ENCODE measurements at places on chromosomes 7 and 10.

- no peak for DNase-seq
Measured at GRCh38 chr10:101087376-101087775, 25.6 kb downstream of the KAZALD1 start.

GRCh38 chr10:97311111-97311626, 7.9 kb upstream of the FRAT1 start:
- DNase-seq: no peak

DNA sequence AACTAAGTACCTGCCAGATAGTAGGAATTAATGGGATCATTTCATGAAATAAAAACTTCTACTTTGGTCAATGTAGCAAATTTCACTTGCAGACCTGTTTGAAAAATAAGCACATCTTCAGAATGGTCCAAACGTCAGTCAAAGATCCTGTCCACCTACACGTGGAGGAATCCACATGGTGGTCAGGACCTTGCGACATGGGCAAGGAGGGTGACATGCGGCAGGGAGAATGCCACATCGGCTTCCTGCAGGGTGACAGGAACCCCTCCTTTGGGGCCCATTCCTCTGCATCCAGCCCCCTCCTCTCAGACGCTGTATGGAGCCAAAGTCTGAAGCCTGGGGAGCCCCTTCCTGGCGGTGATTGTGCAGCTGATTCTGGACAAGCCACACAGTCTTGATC, 95.5 kb upstream of the MGMT start:
- DNase-seq: no peak

GRCh38 chr7:156038345-156038744, 226.1 kb upstream of the SHH start:
- DNase-seq: no peak

DNA sequence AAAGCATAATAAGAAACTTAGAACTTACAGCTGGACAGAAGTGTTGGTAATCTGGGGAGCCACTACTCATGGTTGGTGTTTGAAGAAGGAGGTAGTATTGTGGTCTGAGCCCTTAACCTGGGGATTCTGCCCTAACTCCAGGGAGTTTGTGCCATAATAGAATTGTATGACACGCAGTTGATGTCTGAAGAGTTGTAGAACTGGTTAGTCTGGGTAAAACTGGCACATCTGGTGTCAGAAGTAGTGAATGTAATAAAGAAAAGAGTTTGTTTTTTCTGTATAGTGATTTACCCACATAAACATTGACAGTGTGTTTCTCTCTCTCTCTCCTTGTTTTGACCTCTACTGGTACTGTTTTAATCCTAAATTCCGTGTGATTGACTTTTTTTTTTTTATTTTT, 448.1 kb upstream of the SEMA3D start:
- DNase-seq: no peak

- no peak for DNase-seq
Measured at GRCh38 chr7:33716581-33717477, 188.5 kb upstream of the BMPER start.

- DNase-seq: no peak
Measured at GRCh38 chr7:76334320-76334967, 24.3 kb downstream of the YWHAG start.

DNA sequence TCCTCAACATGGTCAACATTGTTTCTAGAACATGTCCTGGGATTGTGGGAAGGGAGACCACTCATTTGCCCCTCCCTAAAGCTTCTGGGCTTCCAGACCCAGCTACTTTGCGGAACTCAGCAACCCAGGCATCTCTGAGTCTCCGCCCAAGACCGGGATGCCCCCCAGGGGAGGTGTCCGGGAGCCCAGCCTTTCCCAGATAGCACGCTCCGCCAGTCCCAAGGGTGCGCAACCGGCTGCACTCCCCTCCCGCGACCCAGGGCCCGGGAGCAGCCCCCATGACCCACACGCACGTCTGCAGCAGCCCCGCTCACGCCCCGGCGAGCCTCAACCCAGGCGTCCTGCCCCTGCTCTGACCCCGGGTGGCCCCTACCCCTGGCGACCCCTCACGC, at the start of gene EPO:
Gene EPO (plus strand): TSS at position 190 of the 392 bp plus-strand sequence. CDS start 513 bp downstream, outside the sequence.
- DNase-seq: no peak

- no peak for DNase-seq
Measured at GRCh38 chr10:122102869-122103525, 114.0 kb downstream of the TACC2 start.

DNA sequence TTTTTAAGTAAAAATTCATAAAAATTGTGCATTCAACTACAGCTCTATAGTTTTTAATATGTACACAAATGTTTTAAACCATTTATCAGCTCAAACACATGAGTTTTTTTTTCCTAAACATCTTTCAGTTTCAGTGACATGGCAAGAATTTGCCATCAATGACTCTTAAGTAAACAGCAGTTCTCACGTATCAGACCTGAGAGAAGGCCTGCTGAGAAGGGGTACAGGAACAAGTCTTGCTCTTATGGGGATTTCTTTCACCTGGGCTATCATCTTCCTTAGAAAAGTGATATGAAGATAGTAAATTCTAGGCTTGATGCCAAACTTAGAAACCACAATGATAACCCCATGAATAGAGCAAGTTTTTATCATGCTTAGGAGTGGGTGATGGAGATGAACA, 467.8 kb downstream of the ARL4A start:
- no peak for DNase-seq

- no peak for DNase-seq
Measured at GRCh38 chr10:44065788-44066526, 318.9 kb downstream of the CXCL12 start.

DNA sequence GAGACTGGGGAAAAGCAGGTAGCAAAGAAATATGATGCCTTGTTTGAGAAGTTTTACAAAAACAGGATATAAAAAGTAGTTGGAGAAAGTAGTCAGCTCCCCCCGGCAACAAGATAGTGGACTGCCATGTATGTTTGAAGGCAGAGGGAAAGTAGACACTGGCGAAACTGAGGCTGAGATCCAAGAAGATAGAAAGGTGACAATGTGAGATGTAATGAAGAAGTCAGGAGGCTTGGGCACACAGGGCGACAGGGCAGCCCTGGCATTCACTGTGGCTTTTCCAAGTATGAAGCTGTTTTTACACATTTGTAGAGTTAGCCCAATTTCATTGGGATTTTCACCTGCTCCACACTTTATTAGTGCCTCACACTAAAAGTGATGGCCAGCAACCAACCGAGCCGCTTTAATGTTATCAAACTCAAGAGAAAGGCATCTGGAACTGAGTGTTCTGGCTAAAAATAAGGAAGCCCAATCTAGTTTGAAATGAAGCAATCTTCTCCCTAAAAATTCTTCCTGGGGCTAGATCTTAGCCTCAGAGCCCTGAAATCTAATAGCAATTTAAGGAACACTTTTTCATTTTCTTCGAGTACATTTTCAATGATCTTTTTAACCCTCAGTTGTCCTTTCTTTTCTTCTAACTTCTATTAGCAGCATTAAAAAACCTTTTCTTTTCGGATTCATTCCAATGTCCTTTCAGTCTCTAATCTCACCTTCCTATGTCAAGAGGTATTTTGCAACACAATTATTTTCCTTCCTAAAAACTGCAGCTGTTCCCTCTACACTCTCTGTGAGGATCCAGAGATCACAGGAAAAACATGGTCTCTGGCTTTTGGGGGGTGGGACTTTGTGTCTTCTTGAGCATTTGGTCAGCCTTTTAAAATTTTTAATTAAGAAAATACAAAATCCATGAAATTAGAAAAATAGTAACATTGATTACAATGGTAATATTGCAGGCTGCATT, 108.0 kb downstream of the RNLS start:
- no peak for DNase-seq

GRCh38 chr10:29517352-29517923, 117.3 kb downstream of the SVIL start:
- DNase-seq: no peak

- no peak for DNase-seq
Measured at GRCh38 chr10:124196659-124197058, 103.3 kb upstream of the CHST15 start.

GRCh38 chr10:114499630-114500190, 95.4 kb upstream of the AFAP1L2 start:
- DNase-seq: peak; percentile 51

GRCh38 chr10:34297541-34298345, 517.4 kb downstream of the PARD3 start:
- DNase-seq: no peak

DNA sequence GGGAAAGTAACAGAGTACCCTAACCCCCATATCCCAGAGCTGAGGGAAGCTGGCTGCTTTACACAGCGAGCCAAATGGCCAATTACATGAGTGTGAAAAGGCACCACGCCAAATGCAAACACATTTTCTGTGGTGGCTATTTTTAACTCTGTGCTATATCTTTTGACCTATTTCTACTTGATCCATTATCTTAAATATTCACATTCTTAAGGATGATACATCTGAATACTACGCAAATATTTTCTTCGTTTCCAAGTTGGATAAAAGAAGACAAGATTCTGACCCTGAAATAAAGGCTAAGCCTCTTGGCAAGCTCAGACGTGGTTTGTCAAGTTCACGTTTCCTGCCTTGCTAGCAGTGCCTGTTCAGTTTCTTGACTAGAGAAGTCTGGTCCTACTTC, 146.7 kb upstream of the TMEM196 start:
- DNase-seq: no peak

DNA sequence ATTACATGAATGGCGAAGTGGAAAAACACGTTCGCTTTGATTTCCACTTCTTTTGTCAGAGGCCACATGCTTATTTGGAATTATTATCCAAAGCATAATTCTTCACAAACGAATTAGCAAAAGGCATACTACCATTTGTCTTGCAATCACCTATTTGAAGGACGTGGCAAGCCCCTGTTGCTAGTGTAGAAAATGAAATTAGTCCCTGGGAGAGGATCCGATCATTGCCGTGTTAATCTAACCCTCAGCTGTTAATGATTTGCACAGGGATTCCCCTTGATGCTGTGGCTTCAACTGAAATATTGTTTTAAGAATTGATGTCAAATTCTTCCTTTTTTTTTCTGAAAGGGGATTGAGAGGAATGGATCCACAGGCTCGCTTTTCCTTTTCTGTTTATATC, 4.6 kb downstream of the AGMO start:
- no peak for DNase-seq

GRCh38 chr7:123747620-123748141, 1.1 kb downstream of the WASL start:
- no peak for DNase-seq
